ENCODE measurements at places on chromosomes 2 and 18. TPM values are rescaled to one million over a fixed set of nuclear protein-coding genes. Genes with fewer than 3 reads are reported as not detected.
A peak's percentile ranks its signal among the peaks of the same experiment; 100 is the strongest.

- no peak for DNase-seq
Observed at GRCh38 chr2:119488245-119489214, 35.8 kb downstream of the SCTR start.

- DNase-seq = no peak
Observed at GRCh38 chr2:48467637-48468036, 62.3 kb upstream of the STON1 start.

DNA sequence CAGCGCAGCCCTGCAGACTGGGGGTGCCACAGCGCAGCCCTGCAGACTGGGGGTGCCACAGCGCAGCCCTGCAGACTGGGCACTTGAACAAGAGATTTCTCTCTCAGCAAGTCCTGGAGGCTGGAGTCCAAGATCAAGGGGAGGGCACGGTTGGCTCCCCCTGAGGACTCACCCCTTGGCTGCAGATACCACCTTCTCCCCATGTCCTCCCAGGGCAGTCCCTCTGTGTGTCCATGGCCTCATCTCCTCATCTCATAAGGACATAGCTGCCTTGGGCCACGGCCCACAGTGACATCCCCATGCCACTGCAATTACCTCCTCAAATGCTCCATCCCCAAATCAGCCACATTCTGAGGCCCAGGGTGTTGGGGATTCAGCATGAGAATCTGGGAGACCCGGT, 98.2 kb downstream of the TPO start:
- DNase-seq = peak; percentile 16

DNA sequence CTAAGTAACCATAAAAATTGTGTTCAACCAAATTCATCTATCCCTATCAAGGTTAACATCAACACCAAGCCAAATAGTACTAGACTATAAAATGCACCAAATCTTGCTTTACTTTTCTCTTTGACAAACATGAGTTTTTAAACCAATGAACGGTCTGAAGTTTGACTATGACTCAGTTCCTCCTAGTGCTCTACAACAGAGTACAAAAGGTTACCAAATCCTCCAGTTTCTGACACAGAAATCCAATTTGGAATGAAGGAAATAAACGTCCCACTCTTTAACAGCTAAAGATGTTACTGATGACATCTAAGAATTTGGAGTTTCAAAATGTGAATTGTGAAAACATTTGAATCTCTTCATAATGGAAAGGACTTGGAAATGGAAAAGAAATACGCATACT, 11.8 kb upstream of the ACVR1 start:
- no peak for DNase-seq

Gene CCDC141
- total RNA-seq = 16.6 TPM

Gene MEMO1
- 79.0 TPM for total RNA-seq

DNA sequence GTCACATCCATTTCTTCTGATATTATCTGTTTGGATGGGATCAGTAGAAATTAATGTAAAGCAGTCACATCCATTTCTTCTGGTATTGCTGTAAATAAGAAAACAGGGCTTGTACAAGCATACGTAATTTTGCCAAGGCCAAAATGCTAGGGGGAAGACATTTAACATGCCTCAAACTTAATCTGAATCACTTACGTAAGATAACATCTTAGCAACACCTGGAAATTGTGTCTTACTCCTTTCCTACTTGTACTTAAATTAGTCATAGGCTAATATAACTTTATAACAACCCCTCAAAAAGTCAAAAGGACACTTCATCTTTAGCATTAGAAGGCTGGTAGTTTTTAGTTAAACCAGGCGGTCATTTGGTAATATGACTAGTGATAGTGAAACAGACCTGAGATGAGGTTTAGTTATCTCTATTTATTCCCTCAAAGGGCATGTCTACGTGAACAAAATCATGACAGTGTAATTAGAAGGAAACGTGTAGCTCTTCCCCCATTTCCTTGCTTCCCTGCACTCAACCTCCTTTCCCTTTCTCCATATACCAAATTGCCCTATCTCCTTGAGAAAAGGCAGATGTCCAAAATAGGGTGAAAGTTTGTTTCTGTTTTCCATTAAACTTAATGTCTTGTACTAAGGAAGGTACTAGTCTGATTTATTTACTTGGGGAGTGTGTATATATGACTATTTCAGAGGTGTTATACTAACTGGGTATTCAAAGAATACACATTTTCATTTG, 99.3 kb upstream of the FZD5 start:
- no peak for DNase-seq

DNA sequence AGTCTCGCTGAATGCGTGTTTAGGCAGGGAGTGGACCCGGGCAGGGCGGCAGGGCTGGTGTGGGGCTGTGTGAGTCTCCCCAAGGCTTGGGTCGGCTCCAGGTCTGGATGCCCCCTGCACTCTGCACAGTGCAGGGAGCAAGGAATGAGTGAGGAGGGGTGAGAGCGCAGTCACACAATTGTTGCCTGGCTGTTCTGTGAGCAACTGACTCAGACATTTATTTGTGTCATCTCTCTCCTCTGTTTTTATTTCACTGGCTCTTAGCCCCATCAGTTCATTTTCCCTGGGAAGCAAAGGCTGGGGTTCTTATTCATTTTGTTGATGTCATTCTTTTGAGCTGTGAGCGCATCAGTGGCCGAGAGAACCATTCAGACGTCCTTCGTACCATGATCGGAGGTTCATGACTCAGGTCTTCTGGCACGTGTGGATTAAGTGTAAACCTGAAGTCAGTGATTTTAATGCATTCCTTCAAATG, 61.1 kb downstream of the GATA6 start:
- DNase-seq = no peak

Gene KIF5C
- 1.1 TPM for total RNA-seq

DNA sequence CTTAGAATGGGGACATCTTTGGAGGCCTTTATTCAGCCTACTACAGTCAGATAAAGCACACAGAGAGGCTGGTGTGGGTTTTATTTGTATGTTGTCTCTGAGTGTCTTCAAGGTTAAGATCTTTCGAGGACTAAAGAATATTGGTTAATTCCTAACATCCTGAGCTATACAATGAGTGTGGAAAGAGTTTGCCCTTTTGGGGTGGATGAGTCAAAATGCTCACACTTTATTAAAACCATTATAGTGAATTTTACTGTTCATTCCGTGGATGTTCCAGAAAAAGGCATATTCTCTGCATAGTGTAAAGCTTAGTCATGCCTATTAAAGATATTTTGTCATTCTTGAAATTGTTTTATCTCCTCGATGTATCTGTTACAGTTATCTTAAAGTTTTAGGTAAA, 29.1 kb upstream of the SLC38A11 start:
- no peak for DNase-seq

DNA sequence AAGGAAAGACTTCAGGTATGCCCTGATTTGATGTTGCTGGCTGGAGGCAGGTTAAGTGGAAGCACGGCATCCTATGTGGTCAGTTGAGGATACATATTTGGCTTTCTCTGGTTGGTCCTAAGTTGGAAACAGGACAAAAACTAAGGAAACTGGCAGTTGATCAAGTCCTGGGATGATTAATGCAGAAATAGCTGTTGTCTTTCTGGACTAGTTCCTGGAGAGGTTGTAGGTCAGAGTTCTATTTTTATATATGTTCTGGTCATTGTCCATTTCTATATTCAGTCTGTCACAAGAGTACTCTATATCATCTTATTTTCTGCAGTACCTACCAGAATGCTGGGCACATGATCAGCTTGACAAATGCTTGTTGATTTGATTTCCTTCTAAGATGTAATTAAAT, 4.0 kb upstream of the SLC35F5 start:
- no peak for DNase-seq

Gene EDAR
- 0.95 TPM for total RNA-seq

GRCh38 chr2:36634981-36635597, 37.1 kb upstream of the FEZ2 start:
- DNase-seq = no peak

Gene NT5DC4
- 4.0 TPM for total RNA-seq

Gene GCKR
- 0.65 TPM for total RNA-seq

DNA sequence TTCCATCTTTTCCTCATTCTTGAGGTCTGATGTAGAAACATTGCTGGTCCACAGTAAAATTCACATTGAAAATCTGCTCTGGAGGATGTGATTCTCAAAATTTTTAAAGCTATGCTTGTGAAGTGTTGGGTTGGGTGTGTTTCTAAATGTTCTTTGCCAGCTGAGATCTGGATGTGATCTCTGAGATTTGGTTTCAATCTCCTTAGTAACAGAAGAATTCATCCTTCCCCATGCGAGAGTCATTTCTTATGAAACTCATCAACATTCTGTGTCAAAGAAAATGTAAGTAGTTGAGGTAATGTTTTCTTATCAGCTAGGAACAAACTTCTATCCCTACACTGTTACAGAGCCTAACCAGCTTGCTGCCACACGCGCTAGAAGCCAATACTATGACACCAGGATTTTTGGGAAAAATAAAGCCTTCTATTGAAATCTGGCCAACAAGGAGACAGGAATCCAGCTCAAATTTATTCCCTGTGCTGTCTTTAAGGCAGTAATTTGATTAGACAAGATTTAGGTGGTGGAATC, 134.9 kb downstream of the PTH2R start:
- DNase-seq = no peak

Data from Caco-2 (cell line).